Putamen (tissue), 1 donor: ENCODE measurements at places on chromosomes 5 and 9.

DNA sequence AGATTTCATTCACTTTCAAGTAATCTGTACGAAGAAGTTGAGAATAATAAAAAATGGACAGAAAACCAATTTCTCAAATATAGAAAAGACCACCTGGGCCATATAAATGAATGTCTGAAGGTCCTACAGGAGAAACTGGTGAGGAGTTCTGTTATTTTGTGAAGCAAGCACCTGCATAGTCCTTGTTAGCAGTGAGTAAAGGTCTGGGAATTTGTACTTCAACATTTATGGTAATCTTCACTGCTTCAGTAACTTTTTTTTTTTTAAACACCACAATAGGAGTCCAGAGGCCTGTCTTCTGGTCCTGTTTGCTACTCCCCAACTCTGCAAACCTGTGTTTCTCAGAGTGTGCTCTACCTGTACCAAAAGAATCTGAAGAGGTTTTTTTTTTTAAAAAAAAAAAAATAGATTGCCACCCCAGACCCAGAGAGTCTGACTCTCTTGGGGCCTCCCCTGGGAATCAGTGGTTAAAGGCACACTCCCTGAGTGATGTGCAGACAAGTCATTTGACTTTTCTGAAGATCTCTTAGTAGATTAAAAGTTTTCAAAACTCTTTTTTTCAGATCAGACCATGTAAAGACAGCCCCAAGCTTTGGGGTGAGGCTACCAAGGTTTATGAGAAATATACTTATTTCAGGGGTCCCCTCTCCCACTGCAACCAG is 55.5 kb downstream of the FAM81B start:
- no peak for DNase-seq

- DNase-seq, result no peak
Measured at GRCh38 chr5:88816195-88816594, 66.8 kb downstream of the MEF2C start.

DNA sequence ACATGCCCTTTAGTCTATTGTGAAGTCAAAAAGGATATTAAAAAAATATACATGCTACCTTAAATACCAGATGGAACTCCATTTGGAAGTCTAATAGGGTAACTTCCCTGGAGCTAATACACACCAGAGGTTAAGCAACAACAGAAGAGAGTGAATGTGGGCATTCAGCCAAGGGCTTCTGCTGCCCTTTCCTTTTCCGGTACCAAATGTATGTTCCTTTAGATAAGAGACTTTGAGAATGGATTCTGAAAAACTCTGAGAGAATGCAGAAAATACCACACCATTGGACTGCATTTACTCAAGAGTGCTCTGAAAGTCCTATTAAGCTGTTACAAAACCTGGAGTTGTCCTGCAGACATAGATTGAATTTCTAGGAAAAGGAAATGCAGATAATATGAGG is 23.8 kb upstream of the TRPM3 start:
- DNase-seq, result no peak

GRCh38 chr5:117761186-117761585 is 1186.6 kb upstream of the SEMA6A start:
- DNase-seq, result no peak

DNA sequence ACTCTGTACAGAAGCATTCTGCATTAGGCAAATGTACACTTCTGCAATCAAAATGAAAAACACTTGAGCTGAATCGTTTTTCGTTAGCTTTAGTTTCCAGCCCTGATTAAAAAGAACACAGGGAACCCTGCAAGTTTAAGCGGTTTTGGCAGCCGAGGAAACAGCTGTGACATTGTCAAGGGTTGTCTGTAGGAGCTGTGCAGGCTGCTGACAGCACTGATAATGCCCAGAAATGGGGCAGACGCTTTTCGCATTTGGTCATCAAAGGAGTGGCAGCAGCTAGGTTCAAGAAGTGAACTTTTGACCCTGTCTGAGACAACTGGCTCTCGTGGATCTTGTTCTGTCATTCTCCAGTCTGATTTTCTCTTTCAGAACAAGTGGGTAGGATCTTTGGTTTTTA is 165.6 kb upstream of the CCDC152 start:
- DNase-seq, result peak; percentile 19

- DNase-seq, result no peak
Measured at GRCh38 chr9:77725820-77726219, 77.7 kb upstream of the GNA14 start.

DNA sequence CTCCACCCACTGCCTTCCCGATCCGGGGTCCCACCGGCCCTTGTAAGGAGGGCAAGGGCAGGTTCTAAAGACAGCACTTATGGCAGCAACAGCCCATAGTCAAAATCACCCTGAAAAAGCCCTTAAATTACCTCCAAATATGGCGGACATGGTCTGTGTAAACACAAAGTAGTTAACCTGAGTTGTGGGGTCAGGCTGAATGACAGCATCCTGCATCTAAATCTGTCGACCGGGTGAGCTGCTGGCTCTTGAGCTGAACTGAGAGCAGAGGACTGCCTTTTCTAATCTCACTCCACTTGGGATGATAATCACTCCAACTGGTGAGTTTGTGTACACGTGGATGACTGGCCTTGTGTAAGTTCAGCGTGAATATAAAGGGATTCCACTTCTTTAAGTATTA is 249.6 kb downstream of the DENND1A start:
- no peak for DNase-seq

GRCh38 chr5:14783691-14784090 is 87.9 kb downstream of the ANKH start:
- DNase-seq, result no peak
